ENCODE measurements at places on chromosomes 6 and 20.

DNA sequence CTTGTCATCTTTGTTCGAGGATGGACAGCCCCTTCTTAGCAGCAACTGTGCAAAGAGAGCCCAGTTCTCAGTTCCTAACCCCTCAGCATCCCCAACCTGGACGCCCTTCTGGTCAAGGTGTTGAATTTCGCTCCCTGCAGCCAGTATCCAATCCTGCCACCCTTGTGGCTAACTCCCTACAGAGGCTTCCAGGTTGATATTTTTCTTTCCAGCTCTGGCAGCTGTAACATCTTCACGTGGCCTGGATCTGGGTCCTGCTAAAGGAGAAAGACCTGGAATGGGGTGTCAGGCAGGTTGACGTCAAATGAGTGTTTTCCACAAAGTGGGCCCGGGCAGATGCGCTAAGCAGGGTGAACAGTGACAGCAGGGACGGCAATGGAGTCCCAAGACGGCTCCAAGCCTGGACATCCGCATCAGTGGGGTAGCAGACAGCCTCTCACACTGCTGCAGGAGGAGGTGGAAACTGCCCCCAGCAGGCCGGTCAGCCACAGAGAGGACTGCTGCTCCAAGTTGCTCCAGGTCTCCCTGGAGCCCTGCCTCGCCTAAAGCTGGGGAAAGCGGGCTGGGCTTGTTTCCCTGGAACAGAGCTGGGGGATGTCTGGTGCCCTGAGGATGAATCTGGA is 1.0 kb upstream of the YTHDF1 start:
- no peak for DNase-seq

DNA sequence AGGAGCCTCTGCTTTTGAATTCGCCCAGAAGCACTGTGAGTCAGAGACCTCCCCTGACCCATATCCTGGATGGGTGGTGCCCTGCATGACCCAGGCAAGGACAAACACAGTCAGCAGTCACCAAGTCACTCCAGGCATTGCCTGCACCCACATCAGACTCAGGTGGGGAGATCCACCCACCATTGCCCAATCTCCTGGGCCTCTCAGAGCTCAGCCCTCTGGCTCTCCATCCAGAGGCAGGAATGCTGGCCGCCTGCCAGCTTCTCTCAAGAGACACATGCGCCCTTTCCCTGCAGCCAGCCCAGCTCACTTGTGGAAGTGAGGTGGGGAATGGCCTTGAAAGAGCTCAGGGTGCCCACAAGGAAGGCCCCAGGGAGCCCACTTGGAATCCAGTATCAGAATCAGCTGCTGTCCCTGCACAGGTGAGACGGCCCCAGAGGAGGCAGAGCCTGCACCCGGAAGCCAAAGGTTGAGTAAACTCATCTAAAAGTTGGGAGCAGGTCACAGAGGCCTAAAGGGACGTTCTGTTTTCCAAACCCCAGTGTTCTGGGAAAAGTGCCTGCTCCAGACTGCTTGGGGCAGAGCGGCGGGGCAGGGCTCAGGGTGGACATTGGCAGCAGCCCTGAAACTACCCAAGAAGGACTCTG is 129.8 kb downstream of the PREX1 start:
- DNase-seq: peak; percentile 80

GRCh38 chr6:159108426-159108985 is 60.7 kb upstream of the FNDC1 start:
- DNase-seq: no peak

DNA sequence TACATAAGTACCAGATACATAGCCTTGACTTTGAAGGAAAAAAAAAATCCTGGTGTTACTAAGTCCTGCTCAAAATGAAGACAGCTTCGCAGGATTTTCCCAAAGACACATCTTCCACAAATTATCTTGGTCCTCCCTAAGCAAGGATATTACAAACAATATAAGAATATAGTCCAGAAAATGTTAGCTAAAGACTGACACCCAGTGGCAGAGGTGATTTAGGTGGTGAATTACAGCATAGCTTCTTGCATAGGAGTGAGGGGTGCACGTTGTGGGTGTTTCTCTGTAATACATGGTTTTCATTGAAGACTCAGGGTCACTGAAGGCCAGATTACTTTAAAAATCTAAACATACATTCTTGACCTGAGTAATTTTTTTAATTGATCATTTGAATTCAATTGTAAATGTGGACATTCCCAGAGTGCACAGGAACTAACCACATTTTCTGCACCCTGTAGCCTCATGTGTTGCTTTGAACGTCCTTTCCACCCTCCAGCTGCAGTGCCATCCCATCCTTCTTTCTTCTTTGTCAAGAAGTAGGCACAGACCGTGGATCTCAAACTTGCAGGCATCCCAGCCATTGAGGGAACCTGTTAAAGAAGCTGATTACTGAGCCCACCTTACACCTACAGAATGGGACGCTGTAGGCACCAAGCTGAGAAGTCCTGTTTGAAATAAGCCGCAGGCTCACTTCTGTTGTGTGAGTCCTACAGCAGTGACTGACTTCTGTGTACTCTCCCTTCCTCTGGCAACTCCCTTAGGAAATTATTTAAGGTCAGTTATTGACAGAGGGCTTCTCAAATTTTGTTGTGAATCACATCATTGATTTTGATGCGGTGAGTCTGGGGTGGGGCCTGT is 102.6 kb downstream of the PERP start:
- no peak for DNase-seq

- DNase-seq: peak; percentile 72
Observed at GRCh38 chr20:44733341-44734069, 12.2 kb upstream of the KCNK15 start.

DNA sequence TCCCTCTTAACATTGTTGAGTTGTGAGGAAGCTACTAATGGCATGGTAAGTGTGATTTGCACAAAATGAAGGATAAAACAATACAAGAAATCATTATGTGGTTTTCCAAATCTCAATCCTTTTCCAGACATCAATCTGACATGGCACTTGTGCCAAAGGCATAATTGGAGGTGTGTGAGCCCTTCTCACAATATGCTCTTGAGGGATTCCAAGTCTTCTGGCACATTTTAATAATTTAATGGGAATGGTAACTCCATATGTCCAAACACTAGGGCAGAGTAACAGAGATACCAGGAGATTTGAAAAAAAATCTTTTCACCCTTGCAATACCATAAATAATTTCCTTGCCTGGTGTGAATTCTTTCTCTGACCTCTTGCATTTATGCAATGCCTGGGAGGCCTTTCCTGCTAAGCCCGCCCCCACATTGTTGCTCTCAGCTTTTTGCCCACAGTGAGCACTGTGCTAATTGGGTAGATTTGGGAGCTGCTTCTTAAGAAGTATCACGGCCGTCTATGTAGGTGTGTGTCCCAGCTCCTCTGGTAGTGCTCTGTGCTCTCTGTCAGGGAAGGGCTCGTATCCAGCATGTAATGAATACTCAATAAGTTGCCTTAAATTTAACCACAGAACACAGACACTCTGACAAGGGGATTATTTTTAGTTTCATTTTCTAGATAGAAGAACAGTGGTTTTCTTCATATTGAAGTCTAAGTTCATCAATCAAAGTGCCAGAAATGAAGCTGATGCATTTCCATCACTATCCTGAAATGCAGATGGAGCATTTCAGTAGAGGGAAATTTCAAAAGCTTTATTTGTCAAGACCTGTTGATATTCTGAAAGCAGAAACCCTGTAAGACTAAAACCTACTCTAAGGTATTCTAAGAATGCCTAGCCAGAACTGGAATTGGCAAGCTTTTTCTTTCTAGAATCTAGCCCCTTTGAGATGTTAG is 54.4 kb upstream of the CEP85L start:
- DNase-seq: no peak

GRCh38 chr6:15952231-15953151 is 176.4 kb upstream of the MYLIP start:
- DNase-seq: no peak

Measured in kidney (tissue), 22 donors.